Stimulated activated CD4-positive, alpha-beta T cell treated with anti-CD3 and anti-CD28 coated beads, Interleukin-12 subunit alpha, Interleukin-12 subunit beta, amount 100 ng/mL, for 24 hours (primary cell): ENCODE measurements at places on chromosomes 5 and 9.

DNA sequence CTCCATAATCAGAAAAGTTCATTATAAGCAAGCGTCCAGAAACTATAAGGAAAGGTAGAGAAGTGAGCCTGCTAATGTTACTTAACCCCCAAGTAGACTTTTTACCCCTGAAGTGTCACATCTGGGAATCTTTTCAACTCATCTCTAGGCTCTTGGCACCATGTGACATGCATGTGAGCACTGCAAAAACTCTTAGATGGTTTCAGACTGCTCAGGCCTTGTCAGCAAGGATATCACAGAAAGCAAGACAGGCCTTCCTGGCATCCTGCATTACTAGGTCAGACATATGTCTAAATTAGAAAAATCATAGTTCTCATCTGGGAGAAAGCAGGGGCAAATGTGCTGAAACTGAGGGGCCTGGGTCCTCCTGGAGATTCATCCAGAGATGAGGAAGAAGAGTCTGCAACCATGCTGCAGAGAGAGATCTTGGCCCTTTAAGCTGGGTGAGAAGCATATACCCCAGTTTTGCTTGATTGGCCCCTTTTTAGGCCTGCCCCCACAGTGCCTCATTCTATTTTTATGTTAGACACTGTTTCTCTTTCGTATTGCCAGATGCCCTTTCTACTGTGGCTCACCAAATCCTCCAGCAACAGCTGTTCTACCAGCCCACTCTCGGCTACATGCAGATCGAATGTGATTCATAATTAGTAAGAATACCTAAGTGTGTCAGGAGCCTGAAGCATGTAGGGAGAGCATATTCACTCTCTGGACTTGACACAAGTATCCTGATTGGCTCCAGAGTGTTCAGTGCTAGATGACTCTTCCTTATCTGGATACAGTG lies 19.0 kb downstream of the TMEM8B start:
- peak; percentile 16 for DNase-seq

DNA sequence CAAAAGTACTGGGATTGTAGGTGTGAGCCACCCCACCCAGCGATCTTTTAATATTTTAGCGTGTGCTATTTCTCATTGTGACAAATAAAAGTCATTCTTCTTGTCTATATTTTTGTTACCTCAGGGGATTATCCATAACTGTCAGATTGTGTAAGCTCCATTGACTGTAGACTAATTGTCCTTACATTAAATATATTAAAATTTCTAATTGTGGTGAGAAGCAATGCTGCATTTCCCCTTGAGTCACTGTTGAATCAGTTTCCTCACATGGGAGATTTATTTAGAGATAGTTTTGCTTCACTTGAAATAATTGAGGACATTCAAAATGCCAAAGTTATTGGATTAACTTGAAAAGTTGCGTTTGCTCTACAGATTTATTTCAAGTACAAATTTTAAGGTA lies 782.4 kb upstream of the WWC1 start:
- no peak for DNase-seq

DNA sequence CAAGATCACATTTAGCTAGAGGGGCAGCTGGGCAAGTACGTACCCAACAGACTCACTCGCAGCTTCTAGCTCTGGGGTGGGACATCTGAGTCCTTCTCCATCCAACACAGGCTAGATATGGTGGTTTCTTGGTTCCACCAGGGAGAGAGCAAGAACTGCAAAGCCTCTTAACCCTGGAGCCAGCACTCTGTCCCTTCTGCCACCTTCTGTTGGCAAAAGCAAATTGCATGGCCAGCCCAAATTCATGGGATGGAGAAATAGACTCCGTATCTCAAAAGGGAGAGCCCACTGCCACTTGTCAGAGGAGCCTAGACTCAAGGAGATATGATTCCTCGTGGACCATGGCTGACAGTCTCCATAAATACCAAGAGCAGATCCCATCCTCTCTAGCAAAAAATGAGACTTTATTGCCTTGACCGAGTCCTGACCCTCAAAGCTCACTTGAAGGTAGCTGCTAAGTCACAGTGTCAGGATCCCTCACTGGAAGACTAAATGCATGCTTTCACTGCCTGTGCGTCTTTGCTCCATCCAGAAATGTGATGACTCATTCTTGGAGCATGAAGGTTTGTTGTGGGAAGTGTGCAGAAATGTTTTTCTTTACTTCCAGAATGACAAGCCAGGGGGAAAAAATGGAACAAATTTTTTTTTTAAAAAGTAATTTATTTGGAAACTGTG lies 28.8 kb upstream of the ROR2 start:
- no peak for DNase-seq

GRCh38 chr5:96280946-96281393 lies 152.1 kb downstream of the PCSK1 start:
- DNase-seq, result no peak

GRCh38 chr5:120160124-120160895 lies 303.8 kb upstream of the PRR16 start:
- DNase-seq, result no peak

DNA sequence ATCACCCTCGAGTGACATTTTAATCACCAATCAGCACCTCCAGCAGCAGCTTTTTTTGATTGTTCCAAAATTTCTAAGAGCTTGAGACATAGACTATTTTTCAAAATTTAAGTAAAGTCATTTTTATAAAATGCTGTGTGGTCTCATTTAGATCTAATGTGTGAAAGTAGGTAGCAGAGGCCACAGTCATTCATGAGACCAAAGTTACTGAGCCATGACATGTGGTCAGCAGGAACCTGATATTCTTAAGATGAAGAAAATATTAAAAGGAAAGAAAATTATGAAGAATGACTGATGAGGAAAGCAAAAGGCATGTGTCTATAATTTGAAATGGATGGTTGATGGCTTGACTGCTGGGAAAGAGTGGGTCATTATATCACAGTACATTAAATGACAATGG lies 7.2 kb downstream of the FREM1 start:
- no peak for DNase-seq

DNA sequence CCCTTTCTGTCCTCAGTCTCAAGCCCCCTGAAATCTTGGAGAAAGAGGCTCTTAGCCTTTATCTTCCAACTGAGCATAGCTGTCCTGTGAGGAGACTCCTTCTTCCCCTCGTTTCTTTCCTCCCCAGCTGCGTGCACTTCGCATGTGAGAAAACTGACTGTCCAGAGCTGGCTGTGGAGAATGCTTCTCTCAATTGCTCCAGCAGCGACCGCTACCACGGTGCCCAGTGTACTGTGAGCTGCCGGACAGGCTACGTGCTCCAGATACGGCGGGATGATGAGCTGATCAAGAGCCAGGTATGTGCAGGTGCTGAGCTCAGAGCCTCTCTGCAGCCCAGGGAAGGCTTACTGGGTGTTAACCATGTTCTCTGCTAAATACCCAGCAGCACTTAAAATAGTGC lies 190.8 kb downstream of the PAPPA start:
- no peak for DNase-seq

GRCh38 chr5:135130261-135131215 lies 96.5 kb upstream of the PITX1 start:
- no peak for DNase-seq

DNA sequence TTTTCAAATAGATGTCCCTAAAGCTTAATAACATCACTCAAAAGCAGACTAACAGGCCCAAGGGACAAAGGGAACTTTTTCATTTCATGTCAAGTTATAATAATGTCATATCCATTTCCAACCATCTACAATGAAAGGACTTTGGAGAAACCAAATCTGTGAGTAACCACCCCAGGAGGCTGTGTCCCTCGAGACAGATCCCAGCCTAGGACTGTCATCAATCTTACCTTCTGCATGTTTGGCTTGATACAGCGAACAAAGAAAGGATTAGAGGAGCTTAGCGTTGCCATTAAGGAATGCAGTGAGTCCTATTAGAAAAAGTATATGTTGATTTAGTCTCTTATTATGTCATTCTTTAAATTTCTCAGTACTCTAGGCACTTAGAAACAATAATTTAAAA lies 137.8 kb upstream of the RETREG1 start:
- DNase-seq, result no peak

- peak; percentile 45 for DNase-seq
These were observed 885 bp upstream of the MLLT3 start for GRCh38 chr9:20623021-20623747.

DNA sequence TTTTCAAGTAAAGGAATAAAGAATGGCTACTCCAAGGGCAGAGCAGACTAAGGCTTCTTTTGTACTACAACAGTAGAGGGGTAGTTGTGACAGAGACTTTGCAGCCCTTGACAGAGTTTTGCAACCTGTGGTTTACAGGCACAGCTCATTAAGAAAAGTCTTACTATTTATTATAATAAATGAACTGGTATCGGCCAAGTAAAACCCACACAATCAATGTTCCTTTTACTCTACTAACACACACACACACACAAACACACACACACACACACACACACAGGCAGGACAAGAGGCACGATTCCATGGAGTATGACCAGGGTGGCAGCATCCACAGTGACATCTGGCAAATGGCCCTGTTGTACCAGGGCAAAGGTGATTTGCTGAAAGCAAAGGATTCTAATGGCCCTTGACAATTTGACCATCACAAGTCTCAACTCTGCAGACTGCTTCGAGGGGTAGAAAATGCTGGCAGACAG lies 59.1 kb upstream of the GOLPH3 start:
- no peak for DNase-seq

DNA sequence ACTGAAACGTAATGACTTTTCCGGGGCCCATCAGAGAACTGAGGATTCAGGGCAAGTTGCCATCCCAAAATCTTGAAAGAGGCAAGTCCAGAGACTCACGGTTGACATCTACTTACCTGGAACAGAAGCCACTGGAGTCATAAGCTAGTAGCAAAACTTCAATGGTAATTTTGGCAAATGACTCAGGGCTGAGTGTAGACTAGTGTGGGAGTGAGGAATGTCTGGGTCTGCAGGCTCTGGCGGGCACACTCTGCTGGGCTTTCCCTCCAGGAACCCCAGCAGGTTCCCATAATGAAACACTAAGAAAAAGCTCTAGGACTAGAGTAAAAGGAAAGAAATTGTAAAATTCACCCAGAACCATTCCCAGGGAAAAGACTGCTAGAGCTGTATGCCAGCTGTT lies 122.9 kb upstream of the NFIL3 start:
- DNase-seq, result no peak

DNA sequence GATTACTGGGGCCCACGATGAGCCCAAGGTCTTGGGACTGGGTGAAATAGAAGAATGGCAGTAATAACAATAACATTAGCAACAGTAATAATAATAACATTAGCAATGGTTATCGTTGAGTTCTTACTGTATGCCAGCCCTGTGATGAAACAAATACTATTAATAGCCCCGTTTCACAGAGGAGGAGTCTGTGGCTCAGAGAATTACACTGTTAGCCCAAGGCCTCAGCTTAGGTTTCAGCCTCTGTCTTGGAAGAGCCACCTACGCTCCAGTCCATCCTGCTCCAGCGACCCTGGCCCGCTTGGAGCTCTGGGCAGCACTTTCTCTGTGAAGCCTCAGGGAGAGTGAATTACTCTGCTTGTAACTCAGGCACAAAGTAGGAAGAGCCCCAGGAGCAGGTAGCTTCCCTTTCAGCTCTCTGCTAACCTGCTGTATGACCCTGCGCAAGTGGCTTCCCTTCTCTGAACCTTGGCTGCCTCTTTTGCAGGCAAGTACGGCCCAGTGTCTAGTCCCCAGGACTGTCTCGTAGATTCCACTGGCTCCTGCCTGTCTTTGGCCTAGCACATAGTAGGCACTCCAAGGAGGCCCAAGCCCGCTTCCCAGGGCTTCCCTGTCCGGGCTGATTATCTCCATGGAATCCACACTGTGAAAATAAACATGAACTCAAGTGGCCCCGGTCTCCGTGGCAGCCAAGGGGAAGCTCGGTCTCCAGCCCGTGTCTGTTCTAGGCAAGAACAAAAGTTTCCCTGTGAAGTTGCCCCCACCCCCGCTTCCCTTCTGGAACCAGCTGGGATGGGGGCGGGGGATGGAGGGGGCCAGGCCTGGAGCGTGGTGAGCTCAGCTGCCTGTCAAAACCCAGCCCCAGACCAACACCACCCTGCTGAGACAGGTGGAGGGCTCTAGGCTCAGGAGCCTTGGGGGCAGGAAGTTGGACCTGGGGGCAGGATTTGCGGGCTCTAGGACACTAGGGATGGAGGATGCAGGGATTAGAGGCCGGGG lies 26.2 kb upstream of the LMX1B start:
- no peak for DNase-seq
